ENCODE measurements at places on chromosomes 1 and 21.

DNA sequence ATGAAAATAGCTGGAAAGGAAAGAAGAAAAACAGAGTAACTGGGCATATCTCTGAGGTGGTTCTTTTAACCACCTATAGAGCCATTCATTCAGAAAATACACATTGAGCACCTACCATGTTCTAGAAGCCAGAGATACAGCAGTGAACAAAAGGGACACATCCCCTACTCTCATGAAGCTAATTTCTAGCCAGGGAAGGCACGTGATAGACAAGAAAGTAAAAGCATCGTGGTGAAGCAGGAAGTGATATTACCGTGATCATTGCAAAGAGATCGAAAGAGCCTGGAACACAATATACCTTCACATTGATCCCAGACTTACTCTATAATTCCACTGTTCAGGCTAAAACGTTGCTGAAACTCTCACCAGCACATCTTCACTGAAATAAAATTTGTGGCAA is 76.0 kb downstream of the TIAM1 start:
- no peak for DNase-seq

GRCh38 chr1:7769673-7770412 is 1.3 kb upstream of the VAMP3 start:
- no peak for DNase-seq

DNA sequence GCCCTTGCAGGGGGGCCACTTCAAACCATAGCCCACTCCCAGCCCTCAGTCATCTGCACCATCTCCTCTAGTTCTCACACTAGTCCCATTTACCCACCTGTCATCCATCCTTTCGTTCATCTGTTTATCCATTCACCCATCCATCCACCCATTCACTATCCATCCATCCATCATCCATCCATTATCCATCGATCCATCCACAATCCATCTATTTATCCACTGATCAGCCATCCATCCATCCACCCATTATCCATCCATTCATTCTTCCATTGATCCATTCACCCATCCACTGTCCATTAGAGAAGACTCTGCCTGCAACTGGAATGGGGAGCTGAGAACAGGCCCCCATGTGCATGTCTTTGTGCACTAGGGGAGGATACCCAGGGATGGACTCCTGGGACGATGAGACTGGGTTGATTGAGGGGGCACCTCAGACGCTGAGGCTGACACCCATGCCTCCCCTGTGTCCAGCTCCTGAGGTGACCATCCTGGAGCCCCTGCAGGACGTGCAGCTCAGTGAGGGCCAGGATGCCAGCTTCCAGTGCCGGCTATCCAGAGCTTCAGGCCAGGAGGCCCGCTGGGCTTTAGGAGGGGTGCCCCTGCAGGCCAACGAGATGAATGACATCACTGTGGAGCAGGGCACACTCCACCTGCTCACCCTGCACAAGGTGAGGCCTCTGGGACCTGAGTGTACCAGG is 97.9 kb downstream of the TRIM11 start:
- no peak for DNase-seq

GRCh38 chr1:42981255-42981805 is 22.7 kb upstream of the SLC2A1 start:
- DNase-seq: no peak

DNA sequence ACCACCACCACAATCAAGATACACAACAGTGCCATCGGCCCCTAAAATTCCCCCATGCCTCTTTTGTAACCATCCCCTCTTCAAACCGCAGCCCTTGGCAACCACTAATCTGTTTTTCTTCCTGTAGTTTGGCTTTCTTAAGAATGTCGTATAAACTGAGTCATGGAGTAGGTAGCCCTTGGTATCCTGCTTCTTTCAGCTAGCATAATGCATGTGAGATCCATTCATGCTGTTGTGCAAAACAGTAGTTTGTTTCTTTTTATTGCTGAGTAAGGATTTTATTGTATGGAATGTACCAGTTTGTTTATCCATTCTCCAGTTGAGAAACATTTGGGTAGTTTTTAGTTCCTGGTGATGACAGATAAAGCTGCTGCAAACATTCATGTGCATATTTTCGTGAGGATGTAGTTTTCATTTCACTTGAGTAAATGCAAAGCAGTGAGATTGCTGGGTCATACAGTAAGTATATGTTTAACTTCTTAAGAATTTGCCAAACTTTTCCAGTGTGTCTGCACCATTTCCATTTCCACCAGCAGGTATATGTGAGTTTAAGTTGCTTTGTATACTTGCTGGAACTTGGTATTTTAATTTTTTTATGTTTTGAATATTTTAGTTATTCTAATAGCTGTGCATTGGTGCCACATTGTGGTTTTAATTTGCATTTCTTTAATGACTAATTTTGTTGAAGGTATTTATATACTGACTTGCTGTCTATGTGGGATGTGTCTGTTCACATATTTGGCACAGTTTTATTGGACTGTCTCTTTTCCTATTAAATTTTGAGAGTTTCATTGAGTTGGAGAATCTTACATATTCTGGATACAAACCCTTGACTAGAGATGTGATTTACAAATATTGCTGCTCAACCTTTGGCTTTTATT is 148.4 kb upstream of the MAP1LC3C start:
- no peak for DNase-seq

- DNase-seq: no peak
Observed at GRCh38 chr1:111729946-111730681, 9.1 kb downstream of the INKA2 start.

GRCh38 chr1:18536915-18537314 is 56.2 kb downstream of the KLHDC7A start:
- DNase-seq: no peak

GRCh38 chr21:39822042-39822441 is 45.2 kb upstream of the PCP4 start:
- DNase-seq: no peak

DNA sequence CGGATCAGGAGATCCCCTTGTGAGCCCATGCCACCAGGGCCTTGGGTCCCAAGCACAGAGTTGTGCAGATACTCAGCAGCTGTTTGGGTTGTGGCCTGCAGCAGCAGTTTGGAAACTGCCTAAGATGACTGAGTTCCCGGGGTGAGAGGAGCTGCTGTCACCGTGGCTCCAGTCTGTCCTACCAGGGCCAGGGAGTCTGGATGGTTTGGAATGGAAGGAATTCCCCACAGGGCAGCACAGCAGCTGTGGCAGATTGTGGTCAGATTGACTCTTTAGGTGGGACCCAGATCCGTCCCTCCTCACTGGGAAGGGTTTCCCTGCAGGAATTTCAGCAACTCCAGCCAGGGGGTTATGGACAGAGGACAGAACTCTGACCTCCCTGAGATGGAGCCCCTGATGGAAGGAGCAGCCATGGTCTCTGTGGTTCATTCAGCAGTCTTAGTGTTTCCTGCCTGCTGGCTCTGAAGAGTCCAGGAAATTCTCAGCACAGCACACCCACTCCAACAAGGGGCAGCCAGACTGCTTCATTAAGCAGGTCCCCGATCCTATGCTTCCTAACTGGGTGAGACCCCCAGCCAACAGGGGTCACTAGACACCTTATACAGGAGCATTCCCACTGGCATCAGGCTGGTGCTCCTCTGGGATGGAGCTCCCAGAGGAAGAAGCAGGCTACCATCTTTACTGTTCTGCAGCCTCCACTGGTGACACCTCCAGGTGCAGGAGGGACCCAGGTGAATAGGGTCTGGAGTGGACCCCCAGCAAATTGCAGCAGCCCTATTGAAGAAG is 51.5 kb upstream of the TNFSF4 start:
- DNase-seq: no peak

DNA sequence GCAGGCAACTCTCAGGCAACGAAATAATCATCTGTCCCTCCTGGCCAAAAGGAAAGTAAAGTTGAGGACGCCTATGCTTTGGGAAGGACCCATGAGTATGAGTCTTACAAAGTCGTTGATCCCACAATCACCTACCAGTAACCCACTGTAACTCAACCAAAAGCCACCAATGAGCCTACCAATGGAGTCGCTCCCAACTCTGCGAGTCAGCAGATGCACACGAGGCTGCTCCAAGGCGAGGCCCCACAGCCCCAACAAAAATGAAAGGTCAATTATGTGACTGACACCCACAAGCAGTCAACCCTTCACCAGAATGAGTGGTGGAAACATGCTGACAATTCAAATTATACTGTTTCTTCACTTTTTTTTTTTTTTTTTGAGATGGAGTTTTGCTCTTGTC is 12.0 kb downstream of the SETD4 start:
- DNase-seq: no peak

Data from T-helper 9 cell (primary cell).